ENCODE measurements at places on chromosomes 7 and 10.
A peak's percentile ranks its signal among the peaks of the same experiment; 100 is the strongest.

DNA sequence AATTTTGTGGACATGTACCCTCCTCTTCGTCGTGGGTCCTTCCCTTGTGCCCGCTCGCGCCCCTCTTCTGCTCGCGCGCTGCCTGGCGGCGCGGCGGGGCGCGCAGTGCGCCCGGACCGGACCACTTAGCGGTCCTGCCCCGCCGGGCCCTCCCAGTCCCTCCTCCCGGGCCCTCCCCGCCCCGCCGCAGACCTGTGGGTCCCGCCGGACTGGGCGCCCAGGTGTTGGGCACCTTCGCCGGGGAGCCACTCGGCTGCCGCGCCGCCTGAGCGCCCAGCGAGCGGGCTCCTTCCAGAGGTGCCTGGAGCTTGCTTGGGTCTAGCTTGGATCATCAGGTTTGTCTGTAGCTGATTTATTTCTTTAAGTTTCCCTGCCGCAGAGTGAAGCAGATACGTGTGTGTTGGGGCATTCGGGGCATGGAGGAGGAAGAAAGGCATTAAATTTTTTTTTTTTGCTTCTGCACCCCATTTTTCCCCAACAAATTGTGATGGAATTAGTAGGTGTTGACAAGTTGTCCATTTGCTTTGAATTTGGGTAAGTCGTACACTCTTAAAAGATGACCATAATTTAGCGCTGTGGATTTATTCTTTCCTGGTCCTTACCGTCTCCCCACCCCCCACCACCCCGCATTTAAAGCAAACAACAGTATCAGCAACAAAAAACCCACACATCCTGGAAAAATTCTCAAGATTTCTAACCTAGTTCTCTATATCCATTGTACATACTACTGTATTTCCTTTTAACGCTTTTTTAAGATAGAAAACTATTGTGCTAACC, 905 bp downstream of the C1GALT1 start:
- no peak for DNase-seq

DNA sequence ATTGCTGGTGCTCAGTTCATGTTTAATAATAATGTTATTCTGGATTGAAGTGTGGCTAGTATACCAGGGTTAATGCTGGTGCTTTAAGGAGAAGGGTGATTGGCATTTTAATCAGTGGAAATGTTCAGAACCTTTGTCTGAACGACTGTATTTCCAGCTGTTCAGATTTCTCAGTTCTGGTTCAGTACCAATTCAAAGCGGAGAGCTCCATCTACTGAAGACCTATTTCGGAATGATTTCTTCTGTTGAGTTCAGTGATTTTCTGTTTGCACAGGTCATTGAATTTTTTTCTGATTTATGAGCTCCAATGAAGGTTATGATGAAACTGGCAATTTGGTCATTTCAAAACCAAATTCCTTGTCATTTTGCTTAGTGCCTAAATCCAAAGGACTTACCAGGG, 160.1 kb downstream of the EXOC4 start:
- DNase-seq, result no peak

DNA sequence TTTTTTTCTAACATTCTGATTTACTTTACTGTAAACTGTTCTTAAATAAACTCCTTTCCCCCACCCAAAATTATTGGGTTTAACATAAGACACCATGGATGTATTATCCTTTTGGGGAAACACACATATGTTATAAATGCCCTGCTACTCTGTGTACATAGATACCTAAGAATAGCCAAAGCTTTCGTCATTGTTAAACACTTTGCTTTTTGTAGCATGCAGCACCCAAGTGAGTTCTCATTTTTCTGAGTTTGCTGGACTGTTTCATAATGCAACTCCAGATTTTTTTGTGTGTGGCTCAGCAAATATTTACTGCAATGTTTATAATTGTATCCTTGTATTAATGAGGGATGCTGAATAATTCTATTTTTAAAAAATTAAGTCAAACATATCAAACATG, 86.9 kb downstream of the VTI1A start:
- no peak for DNase-seq

- DNase-seq, result no peak
Measured at GRCh38 chr10:70674560-70675495, 2.5 kb downstream of the ADAMTS14 start.

GRCh38 chr10:13961097-13961496, 369.6 kb downstream of the FRMD4A start:
- peak; percentile 97 for DNase-seq

- no peak for DNase-seq
Measured at GRCh38 chr10:130713731-130714130, 577.5 kb downstream of the GLRX3 start.

- peak; percentile 26 for DNase-seq
Measured at GRCh38 chr7:115009736-115010440, 88.0 kb downstream of the MDFIC start.

DNA sequence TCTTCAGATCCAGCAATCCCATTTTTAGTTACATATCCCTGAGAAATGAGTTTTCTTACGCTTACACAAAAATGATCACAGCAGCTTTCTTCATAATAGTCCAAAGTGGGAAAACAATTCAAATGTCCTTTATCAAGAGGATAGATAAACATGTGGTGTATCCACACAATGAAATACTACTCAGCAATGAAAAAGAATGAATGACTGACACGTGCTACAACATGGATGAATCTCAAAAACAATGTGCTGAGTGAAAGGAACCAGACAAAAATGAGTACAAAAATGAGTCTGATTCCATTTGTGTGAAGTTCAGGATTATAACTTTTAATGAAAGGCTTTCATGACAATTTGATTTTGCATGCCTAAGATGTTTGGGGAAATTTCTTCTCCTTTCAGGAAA, 139.1 kb downstream of the WNT2 start:
- no peak for DNase-seq

DNA sequence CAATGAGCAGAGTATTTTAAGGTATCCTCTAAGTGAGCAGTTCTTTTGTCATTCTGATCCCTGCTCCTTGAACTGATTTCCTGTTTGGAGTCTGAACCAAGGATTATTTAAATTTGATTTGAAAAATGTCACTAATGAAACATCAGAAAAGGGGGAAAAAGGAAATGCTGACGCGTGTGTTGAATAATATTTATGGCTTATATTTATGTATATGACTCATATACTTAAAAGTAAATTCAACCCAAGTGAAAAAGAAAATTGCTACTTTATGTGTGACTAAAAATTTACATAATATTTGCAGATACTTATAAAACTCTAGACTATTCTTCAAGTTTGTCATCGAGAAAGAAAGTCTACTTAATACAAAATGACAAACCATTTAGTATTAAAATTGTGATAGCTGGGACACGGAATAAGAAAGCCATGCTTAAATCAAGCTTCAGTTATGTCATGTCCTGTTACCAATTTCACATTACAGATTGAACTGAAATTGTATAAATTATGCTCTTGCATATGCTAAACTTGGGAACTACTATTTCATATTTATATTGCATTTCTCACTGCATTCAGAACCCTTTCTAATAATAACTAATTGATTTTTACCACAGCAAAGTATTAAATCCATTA, 649.9 kb downstream of the MAGI2 start:
- no peak for DNase-seq

GRCh38 chr7:116572036-116572435, 47.2 kb downstream of the CAV1 start:
- no peak for DNase-seq

GRCh38 chr10:68792115-68792514, 35.2 kb upstream of the STOX1 start:
- peak; percentile 6 for DNase-seq

DNA sequence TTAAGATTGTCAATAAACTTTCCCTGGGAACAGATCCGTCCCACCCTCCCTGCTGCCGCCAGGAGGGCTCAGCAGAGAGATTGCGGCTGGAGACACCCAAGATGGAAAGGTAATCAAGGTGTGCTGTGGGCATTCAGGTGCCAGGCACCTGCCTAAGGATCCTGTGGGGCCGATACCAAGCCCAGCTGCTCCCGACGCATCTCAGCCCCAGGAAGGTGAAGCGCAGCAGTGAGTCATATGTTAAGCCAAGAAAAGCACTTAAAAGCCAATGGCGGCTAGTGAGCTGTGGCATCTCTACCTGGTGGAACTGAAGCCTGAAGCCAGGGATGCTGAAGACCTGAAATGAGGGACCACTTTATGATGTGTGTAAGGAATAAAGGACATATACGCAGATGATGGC, 6.1 kb downstream of the WDR86 start:
- DNase-seq, result no peak

GRCh38 chr7:98163704-98164494, 47.3 kb upstream of the BHLHA15 start:
- DNase-seq, result no peak

DNA sequence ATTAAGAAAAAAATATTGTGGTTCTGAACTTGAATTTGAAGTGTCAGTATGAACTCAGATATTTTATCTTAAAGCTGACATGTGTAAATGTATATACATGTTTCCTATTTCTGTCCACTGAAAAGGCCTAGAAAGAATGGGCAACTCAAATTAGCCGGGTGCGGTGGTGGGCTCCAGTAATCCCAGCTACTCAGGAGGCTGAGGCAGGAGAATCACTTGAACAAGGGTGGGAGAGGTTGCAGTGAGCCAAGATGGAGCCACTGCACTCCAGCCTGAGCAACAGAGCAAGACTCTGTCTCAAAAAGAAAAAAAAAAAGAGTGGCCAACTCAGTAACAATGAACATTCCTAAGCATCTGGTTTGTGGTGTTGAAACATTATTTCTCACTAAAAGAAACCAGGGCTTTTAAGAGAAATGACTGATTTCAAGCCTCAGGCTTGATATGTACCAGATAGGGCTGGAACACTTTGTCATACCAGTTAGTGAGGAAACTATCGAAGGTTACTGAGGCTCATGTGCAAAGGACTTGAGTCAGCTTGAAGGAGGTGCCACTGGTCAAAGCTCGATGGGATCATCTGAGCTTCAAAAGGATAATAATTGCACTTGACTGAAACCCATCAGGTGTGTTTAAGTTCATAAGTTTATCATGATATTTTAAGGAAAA, 40.5 kb downstream of the AOAH start:
- peak; percentile 19 for DNase-seq

GRCh38 chr7:132609906-132610520, 33.7 kb upstream of the PLXNA4 start:
- no peak for DNase-seq

DNA sequence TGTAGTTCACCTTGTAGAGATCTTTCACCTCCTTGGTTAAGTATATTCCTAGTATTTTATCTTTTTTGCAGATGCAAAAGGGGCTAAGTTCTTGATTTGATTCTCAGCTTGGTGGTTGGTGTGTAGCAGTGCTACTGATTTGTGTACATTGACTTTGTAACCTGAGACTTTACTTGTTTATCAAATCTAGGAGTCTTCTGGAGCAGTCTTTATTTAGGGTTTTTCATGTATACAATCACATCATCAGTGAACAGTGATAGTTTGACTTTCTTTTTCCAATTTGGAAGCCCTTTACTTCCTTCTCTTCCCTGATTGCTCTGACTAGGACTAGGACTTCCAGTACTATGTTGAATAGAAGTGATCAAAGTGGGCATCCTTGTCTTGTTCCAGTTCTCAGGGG, 33.8 kb downstream of the GPR22 start:
- no peak for DNase-seq

DNA sequence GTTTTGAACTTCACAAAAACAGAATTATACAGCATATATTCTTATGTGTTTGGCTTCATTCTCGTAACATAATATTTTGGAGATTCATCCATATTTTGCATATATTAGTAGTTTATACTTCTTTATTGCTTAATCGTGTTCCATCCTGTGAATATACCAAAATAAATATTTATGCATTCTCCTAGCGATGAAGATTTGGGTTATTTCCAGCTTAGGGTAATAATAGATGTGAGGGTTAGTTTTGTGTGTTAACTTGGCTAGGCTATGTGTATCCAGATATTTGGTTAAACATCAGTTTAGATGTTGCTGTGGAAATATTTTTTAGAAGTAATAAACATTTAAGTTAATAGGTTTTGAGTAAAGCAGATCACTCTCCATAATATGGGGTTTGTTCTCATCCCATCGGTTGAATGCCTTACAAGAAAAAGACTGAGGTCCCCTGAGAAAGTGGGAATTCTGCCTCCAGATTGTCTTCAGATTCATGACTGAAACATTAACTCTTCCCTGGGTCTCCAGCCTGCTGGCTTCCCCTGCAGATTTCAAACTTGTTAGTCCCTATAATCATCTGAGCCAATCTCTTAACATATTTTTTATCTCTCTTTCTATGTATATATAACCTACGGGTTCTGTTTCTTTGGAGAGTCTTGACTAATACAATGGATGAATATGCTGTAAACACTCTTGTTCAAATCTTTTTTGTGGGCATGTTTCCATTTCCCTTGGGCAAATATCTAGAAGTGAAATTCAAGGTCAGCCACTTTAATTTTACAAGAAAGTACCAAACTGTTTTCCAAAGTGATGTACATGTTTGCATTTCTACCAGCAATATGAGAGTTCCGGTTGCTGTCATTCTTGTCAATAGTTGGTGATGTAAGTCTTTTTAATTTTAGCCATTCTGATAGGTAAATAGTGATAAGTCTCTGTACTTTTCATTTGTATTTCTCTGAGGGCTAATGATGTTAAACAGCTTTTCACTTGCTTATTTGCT, 48.7 kb downstream of the PDK4 start:
- DNase-seq, result no peak

GRCh38 chr7:142331941-142332340, 74.1 kb upstream of the PRSS58 start:
- DNase-seq, result no peak

- DNase-seq, result peak; percentile 70
Measured at GRCh38 chr7:136523571-136523970, 344.9 kb upstream of the CHRM2 start.

GRCh38 chr7:33593611-33594010, 311.7 kb upstream of the BMPER start:
- DNase-seq, result no peak

DNA sequence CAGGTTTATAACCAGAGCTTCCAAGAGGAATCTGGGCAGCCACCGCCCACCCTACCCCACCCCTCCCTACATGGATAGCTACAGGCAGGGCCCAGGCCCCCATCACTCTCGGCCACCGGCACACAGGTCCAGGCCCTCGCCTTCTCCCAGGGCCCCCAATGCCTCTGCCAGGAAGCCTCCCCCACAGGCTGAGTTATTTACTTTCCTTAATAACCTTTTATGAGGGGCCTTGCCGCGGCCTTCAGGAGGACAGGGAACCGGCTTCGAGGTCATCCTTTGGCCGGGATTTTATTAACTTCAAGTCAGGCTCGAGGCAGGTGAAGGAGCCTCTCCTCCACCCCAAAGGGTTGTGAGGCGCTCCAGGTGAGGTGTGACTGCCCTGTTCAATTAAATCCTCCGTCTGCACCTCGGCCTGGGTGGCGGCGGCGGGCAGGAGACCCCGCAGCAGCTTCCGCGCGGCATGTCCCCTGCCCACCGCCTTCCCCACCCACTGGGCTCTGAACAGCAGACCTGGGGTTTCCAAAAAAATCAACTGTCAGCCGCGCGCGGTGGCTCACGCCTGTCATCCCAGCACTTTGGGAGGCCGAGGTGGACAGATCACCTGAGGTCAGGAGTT, 106.5 kb downstream of the MICALL2 start:
- DNase-seq, result no peak

DNA sequence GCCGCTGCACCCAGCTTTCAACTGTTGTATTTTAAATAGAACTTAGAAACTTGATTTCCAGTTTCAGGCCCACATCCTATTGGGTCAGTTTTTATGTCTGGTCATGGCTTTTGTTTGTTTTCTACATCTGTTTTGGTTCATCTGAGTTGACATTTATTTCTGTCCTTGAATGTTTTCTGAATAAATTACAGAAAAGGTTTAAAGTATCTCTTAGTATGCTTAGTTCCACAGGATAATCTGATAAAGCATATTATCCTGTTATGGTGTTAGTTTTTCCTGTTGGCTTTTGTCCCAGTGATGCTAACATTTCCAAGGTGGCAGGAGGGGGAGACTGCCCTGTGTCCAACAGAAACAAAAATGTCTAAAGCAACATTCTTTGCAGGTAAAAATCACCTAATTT, 733.2 kb downstream of the INHBA start:
- no peak for DNase-seq

- DNase-seq, result no peak
Measured at GRCh38 chr7:157541295-157542067, 204.7 kb downstream of the DNAJB6 start.

Measured in fibroblast of skin of abdomen (primary cell).